ENCODE measurements at places on chromosomes 13 and 19.

- no peak for DNase-seq
These were observed 69.8 kb downstream of the KDM4B start for GRCh38 chr19:5038631-5039271.

- DNase-seq = no peak
These were observed 242.0 kb upstream of the TSHZ3 start for GRCh38 chr19:31591258-31591657.

GRCh38 chr13:65601855-65602254 is 1628.3 kb downstream of the PCDH9 start:
- no peak for DNase-seq

DNA sequence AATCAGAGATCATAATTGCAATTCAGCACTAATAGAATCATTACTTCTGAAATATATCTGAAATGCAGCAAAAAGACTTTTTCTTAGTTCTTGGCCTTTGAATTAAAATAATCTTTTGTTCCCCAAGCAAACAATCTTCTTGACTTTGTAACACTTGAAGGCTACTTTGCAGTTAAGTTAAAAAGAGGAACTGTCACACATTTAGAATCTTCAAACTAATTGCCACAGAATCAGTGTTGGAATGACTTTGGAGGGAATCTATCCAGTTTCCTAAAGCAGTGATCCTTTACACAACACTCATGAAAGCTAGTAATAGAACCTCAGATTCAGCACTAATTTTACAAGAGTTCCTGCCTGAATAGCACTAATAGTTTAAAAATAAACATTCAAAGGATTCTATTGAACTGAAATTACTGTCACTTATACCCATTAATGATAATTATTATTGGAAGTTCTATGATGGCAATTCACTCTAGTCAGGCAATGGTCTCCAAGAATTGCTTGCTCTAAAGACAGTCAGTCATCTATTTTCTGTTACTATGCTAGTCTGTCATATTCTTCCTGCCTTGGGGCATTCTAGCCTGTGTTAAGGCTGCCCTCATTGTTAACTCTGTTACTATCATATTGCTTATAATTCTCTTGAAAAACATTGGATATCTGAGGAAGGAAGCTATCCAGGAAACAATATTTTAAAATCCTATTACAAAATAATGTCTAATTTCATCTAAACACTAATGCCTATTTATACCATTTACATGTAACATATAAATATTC is 362.4 kb downstream of the DIAPH3 start:
- DNase-seq = no peak

DNA sequence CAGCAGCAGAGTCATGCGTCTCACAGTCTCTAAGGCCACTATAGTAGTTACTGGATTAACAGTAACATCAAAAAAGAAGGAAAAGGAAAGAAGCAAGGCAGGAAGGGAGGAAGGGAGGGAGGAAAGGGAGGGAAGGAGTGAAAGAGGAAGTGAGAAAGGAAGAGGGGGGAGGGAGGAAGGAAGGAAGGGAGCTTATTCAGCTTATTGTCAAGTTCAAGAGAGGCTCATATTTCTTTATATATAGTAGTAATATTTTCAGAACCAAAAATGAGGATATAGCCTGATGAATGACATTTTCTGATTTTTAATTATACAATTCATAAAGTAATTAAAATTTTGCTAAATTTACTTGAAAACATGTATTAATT is 17.7 kb upstream of the RUBCNL start:
- no peak for DNase-seq

GRCh38 chr13:44399074-44399473 is 25.4 kb downstream of the SERP2 start:
- no peak for DNase-seq

GRCh38 chr13:75345193-75345592 is 136.8 kb downstream of the TBC1D4 start:
- DNase-seq = no peak

GRCh38 chr13:26502826-26503225 is 54.7 kb upstream of the WASF3 start:
- DNase-seq = no peak

- no peak for DNase-seq
These were observed 95.1 kb downstream of the RAB20 start for GRCh38 chr13:110466266-110466915.

GRCh38 chr13:102724923-102725322 is 30.1 kb upstream of the METTL21C start:
- no peak for DNase-seq

- no peak for DNase-seq
These were observed 123.6 kb downstream of the NALCN start for GRCh38 chr13:101292711-101293110.

GRCh38 chr19:8512115-8512967 is 1.6 kb downstream of the ZNF414 start:
- no peak for DNase-seq

DNA sequence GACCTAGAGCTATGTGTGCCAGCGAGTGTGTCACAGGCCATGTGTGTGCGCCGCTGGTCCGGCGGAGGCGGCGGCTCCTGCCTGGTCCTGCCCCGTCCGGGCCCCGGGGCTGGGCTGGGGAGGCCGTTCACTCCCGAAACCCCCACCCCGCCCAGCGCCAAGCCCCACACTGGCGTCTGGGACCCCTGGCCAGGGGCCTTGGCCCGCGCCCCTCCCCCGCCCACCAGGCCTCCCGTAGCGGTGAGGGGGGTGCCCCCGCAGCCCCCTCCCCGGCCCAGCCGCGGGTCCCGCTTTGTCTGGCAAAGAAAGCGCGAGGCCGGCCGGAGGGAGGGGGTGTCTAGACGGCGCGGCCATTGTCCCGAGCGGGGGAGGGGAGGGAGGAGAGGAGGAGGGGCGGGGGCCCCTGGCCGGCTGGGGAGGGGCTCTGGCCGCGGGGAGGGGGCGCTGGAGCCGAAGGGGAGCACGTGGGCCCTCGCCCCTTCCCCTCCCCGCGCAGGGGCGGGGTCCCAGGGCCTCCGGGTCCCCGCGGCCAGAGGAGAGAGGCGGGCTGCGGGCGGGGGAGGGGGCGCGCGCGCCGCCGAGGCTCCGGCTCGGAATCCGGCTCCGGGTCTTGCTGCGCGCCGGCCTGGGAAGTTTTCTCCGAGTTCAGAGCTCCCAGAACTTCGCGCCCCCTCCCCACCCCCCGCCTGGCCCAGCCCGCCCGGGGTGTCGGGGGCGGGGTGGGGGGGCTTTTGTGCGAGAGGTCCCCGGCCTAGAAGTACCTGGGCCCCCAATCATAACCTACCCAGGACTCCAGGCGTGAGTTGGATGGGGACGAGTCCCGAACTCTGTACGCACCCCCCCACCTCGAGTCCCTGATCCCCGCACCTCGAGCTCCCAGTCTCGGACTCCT is 888 bp downstream of the NOTCH3 start:
- peak; percentile 87 for DNase-seq

DNA sequence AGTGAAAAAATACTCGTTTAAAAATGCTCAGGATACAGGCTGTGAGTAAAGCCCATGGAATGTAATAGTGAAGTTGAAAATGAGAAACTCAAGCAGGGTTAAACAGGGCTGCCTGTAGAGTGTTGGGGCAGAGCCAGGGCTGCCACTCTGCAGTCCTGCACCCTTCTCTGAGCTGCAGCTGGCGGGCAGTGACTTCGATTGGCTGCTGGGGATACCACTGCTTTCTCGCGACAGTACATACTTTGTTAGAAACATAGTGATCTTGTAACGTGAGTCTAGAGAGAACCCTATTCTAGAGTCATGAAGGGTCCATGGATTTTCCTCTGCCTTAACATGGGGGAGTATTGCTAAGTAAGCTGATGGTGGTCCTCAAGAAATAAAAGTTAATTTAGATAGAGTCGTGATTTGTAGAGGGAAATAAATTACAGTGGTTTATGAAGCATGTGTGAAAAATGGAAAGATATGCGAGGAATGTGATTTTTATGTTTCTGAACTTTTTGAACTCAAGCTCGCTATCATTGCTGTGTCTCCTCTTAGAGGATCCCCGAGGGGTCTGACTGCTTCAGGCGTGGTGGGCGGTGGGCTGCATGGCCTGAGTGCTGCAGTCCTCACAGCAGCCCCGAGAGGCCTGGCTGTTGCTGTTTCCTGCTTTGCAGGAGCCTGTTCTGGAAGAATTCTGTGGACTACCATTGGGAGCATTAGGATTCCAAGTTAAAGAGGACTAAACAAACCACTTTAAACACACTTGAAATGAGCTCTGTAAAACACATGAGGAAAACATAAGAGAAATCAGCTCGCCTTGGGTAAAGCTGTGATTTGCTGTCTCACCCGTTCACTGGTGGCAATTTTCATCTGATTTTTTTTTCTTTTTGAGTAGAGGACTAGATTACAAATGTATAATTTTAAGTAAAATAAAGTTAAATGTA is 95.7 kb downstream of the ARHGEF7 start:
- peak; percentile 60 for DNase-seq

- DNase-seq = no peak
These were observed 527.4 kb upstream of the ATXN8OS start for GRCh38 chr13:69580255-69580654.

GRCh38 chr19:15466851-15467733 is 2.7 kb upstream of the RASAL3 start:
- no peak for DNase-seq

DNA sequence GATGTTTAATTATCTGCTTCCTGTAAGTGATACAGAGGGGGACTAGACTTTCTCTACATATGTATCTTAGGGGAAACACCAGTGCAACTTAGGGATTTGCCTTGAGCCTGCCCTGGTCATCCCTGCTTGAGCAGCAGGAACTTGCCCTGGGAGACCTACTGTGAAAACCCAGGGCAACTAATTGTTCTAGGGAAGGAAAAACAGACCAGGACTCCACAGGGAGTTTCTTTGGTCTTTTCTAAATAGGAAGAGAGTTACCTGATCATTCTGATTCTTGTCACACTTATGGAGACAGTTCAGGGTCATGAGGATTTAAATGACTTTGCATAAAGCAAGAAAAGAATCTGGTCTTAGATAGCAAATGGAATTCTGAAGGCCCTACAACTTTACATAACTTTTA is 89.1 kb downstream of the WASF3 start:
- no peak for DNase-seq

DNA sequence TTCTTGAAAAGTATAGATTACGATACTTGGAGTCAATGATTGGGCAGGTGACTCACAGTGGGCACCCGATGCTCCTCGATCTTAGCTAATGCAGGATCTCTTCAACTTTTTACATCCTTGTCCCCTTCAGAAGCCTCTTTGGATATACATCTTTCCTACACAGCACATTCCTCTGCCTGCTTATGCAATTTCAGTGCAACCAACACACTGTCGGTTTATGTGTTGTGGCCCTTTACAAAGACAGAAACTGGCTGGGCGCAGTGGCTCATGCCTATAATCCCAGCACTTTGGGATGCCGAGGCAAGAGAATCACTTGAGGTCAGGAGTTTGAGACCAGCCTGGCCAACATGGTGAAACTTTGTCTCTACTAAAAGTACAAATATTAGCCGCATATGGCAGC is 2.6 kb downstream of the GPR42 start:
- no peak for DNase-seq

DNA sequence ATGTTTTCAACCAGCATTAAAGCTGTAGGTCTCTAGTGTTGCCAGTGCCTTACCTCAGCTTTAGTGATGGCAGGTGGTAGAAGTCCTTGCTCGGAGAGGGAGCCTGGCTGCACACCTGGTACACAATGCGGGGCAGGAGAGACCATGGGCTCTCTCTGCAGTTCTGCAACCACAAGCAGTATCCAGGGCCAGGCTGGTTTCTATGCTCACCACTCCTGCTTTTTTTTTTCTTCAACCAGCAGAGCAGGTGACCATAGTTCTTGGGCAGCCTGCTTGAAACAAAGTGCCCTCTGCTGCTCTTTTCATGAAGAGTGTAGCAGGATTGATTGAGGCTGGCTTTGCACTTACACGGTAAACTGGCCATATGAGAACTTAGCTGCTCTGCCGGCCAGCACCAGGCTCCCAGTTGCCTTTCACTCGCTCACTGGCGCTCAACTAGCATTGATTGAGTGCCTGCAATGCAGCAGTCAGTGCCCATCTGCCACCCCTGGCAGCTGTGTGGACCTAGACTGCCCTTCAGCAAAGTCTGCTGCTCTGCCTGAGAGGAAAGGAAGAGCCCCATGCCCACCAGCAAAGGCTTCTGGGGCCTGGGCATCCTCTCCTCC is 4.4 kb upstream of the CHAMP1 start:
- no peak for DNase-seq

GRCh38 chr19:55605207-55605636 is 225 bp upstream of the ZNF865 start:
- peak; percentile 97 for DNase-seq

DNA sequence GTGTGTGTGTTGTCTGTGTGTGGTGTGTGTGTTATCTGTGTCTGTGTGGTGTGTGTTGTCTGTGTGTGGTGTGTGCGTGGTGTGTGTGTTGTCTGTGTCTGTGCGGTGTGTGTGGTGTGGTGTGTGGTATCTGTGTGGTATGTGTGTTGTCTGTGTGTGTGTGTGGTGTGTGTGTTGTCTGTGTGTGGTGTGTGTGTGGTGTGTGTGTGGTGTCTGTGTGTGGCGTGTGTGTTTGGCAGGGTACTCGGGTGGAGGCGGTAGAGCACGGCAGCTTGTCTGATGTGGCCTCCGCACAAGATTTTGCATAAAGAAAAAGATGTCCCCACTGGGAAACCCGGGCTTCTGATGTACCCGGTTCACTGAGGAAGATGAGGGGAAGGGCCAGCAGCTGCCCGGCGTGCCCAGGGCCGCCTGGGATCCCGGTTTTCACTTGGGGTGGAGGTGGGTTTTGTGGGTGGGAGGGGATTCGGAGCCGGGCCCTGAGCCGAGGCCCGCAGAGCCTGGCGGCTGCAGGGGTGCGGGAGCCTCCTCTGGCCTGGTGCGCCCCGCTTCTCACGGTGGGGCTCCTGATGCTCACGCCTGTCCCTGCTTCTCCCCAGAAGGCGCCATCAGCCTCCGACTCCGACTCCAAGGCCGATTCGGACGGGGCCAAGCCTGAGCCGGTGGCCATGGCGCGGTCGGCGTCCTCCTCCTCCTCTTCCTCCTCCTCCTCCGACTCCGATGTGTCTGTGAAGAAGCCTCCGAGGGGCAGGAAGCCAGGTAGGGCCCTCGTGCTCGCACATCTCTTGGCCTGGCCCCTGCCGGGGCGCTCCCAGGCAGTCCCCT is 21.2 kb downstream of the HDGFL2 start:
- no peak for DNase-seq

DNA sequence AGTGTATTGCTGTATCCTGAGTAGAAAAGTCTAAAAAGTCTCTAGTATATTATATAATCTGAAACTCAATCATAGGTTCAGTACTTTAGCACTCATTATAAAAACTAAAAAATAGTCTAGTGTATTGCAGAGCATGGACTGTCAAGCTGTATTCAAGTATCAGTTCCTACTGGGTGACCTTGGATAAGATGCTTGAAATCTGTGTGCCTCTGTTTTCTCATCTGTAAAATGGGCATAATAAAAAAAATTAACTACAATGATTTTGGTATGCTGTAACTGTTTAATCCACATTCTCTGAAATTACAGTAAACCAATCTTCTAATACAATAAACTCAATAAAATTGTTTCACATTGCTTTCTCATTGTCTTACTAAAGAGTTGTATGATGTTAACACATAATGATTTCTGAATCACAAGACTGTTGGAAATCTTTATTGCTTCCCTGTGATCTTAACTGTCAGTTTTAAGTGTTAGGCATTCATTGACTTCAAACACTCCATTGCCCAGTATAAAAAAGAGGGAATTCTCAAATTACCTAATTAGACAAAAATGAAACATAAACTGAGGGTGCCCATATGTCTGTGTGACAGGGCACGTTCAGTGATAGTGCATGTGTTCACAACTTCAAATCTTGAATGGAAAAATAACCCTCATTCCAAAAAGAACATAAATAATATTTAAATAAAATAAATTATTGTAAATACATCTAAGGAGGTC is 2.2 kb downstream of the STARD13 start:
- DNase-seq = no peak

Data from renal pelvis (tissue), 12 donors.